ENCODE measurements at places on chromosomes 12 and 14.

DNA sequence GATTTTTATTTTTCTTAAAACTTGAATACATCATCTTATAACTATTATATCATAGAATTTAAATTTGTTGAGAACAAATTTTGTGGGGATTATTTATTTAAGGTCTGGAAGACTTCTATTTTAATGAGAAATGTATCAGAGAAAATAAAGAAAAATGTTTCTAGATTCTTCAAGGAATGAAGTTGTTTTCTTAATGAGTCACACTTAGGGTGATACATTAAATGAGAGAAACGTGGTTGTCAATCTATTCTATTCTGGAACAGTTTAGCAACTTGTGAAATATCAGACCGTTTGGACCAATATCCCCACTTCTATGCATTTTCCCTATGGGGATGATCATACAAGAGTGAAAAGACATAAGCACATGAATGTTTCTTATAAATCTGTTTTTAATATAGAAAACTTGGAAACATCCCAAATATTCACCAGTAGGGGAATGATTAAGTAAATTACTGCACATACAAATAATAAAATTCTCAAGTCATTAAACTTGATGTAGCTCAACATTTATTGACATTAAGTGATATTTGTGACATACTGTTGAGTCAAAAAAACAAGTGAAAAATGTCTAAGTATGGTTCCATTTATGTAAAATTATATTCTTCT is 88.5 kb downstream of the E2F7 start:
- H3K27ac ChIP-seq: no peak overlapping the region
- no peaks in the 10 kb centered on the region for H3K27me3 ChIP-seq
- no peak overlapping the region for H3K4me3 ChIP-seq

DNA sequence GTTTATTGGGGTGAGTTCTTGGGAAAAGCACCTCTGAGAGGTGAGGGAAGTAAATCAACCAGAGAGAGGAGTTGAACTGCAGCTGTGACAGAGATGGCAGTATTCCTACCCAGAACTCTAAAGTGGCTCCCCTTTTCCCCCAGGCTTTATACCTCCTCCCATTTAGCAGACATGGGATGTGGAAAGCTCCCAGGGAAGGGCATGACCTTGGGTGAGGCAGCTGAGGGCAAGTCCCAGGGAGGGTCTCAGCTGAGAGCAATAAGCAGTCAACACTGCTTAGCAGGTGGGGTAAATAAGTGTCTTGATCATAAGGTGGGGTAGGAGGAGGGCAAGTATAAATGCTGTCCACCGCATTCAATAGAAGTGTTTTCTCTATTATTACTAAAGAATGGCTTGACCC is 143.0 kb downstream of the AKAP6 start:
- no peak overlapping the region for H3K4me3 ChIP-seq
- no peak for DNase-seq
- no peaks in the 10 kb centered on the region for H3K36me3 ChIP-seq

GRCh38 chr14:77032491-77032843 is 4.0 kb upstream of the IRF2BPL start:
- no peaks in the 10 kb centered on the region for H3K36me3 ChIP-seq
- peaks cover 60% of the 10 kb centered on the region for H3K4me1 ChIP-seq
- H3K27me3 ChIP-seq: no peaks in the 10 kb centered on the region
- H3K27ac ChIP-seq: peak overlapping the region; percentile 99

DNA sequence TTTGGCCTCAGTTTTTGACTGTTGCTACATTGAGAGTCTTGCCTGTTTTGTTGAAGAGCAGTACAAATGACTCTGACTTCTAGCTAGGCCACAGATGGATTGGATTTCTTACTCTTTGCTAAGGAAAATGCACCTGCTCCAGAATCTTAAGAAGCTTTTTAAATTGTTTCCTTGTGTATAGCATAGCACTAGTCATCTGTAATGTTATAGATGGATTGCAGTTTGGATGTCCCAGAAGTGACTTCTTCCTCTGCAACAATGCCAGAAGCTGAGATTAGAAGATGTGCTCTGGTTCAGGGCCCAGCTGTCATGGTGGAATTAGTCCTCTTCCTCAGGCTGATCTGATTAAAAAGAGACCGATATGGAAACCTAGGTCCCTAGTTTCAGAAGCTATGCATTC is 67.9 kb downstream of the DAAM1 start:
- peak overlapping the region; percentile 87 for H3K27ac ChIP-seq
- DNase-seq: no peak
- H3K27me3 ChIP-seq: no peaks in the 10 kb centered on the region
- H3K36me3 ChIP-seq: no peaks in the 10 kb centered on the region
- no peak overlapping the region for H3K4me3 ChIP-seq
- peaks cover 53% of the 10 kb centered on the region for H3K4me1 ChIP-seq

DNA sequence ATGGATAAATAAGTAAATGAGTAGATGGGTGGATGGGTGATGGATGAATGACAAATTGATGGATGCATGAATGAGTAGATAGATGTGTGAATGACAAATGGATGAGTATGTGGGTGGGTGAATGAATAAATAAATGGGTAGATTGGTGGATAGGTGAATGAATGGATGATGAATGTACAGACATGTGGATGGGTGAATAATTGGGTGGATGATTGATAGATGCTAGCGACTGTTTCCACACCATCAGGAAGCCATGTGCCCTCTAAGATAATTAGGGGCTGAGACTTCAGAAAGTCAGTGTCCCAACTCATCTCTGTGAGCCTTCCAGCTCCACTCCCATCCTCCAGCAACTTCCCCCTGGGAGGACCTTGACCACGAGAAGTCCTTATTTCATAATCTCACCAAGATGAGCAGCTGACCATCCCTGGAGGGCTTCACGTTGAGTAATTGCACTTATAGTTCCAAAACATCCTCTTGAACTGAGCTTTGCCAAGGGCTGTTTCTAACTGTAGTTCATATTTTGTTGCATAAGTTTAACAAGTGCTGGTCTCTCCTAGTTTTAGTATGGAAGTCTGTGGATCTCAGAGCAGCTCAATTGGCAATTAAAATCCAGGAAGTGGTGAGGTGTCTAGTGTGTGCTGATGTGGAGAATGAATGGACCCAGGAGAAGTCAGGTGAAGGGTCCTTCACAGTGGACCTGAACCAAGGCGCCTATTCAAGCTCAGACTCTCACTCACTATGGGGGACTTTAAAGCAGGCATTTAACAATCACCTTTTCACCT is 295.7 kb downstream of the ADGRD1 start:
- DNase-seq: no peak
- H3K27me3 ChIP-seq: no peaks in the 10 kb centered on the region
- H3K36me3 ChIP-seq: no peaks in the 10 kb centered on the region
- no peaks in the 10 kb centered on the region for H3K4me1 ChIP-seq
- no peak overlapping the region for H3K27ac ChIP-seq

- no peaks in the 10 kb centered on the region for H3K36me3 ChIP-seq
- DNase-seq: no peak
- H3K4me3 ChIP-seq: no peak overlapping the region
- no peaks in the 10 kb centered on the region for H3K27me3 ChIP-seq
Observed at GRCh38 chr14:104424406-104425072, 155.0 kb upstream of the C14orf180 start.

- DNase-seq: no peak
- no peak overlapping the region for H3K4me3 ChIP-seq
- no peaks in the 10 kb centered on the region for H3K4me1 ChIP-seq
- no peak overlapping the region for H3K27ac ChIP-seq
- H3K36me3 ChIP-seq: peaks cover 39% of the 10 kb centered on the region
- no peaks in the 10 kb centered on the region for H3K27me3 ChIP-seq
Observed at GRCh38 chr12:76074701-76075336, 9.7 kb downstream of the NAP1L1 start.
